Stimulated activated CD8-positive, alpha-beta memory T cell treated with anti-CD3 and anti-CD28 coated beads, Interleukin-7, amount 100 ng/mL, for 24 hours (primary cell): ENCODE measurements at places on chromosomes 1 and 21.
A peak's percentile ranks its signal among the peaks of the same experiment; 100 is the strongest.

GRCh38 chr1:21875621-21876063 lies 61.5 kb downstream of the HSPG2 start:
- DNase-seq: no peak

DNA sequence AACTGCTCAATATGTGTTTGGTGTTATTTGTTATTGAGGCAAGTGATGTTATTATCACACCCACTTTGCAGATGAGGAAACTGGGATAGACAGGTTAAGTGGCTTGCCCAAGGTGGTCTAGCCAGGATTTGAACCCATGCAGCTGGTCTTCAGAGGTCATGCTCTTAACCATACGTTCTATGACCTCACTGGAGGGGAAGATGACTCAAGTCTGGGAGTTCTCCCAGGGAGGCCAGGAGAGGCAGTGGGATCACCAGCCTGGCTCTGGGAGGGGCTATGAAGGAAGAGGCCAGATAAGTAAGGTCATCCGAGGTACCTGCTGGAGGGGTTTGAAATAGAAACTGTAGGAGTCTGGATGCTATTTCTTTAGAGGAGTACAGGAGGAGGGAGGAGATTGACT lies 95.3 kb downstream of the NAV1 start:
- no peak for DNase-seq

DNA sequence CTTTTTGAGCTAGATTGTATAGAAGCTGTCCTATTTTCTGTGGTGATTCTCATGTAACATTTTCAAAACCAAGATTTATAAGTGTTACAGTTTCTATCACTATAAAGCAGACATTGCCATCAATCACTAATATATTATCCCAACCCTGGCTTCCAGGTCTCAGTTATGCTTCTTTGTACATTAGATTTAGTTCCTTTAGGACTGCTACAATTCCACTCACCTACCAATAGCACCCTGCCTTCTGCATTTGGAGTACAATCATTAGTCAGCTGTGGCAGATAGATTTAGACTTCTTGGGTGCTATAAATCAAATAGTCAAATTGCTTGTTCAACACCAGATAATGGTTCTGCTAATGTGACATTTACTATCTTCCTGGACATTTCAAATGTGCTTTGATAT lies 281.6 kb downstream of the BRINP3 start:
- DNase-seq: no peak

DNA sequence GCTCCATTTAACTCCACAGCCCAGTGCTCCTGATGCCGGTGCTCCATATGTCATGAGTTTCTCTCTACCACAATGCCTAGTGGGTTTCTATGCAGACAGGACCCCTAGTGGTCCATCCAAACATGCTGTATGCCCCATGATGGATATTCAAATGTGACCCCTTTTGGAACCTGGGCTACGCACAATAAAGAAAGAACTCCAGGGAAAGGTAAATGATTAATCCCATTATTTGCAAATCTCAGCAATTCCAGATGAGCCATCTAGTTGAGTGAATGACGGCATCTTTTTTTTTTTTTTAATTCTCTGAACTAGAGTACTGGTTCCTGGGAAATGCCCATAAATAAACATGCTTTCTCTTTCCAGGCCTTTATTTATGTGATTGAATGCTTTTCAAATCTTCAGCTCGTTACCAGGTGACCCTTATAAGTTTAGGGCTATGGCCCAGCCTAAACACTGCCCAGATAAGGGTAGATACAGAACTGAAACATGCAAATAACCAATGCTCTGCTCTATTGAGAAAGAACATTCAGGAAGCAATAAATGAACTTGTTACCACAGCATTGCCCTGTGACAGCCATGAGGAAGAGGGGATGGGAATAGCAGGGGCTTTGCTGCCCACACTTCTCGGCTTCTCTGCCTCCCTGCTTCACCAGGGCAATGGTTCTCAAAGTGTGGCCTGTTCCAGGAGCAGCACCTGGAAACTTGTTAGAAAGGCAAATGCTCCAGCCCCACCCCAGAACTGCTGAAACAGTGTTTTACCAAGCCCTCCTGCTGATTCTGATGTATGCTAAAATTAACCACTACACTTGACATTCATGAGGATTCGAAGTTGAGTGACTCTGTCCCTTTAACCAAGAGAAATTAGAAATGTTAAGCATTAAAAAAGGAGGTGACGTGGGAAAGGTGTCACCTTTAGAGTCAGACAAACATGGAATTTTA lies 151.7 kb downstream of the SEC16B start:
- no peak for DNase-seq

GRCh38 chr1:38026592-38027200 lies 14.2 kb downstream of the UTP11 start:
- DNase-seq: no peak

DNA sequence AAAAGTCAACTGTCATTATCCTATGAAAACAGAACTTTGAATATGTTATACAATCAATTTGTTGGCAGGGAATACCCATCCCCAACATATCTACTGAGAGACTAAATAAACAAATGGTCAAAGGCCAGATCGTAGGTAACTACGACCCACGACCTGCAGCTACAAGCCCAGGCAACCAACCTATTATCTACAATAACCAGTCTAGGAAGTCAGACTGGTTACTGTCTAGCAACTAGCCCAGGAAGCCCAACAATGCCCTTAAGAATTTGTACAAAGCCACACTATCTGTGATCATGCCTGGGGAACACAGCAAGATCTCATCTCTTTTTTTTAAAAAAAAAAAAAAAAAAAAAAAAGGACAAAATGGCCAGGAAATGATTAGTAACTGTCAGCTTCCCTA lies 58.7 kb downstream of the SMYD3 start:
- no peak for DNase-seq

DNA sequence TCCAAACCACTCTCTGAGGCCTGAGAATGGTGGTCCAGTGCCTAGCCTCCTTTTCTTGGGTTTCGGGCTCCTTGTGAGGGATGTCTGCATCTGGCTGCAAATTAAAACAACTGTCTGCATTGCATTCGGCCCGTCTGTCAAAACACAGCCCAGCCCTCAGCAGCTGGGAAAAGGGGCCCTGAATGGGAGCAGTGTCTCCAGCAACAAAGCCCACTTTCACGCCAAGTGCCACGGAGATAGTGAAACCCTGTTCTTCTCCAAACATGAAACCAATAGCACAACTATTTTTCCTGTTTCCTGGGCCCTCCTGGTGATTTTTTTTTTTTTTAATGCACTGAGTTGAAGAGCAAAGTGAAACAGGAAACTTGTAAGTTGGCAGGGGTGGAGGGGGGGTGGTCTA lies 138.4 kb downstream of the PLXNA2 start:
- no peak for DNase-seq

- no peak for DNase-seq
Measured at GRCh38 chr1:222953585-222953984, 138.7 kb downstream of the DISP1 start.

- DNase-seq: no peak
Measured at GRCh38 chr1:16727190-16728111, 12.9 kb upstream of the RNU1-4 start.

DNA sequence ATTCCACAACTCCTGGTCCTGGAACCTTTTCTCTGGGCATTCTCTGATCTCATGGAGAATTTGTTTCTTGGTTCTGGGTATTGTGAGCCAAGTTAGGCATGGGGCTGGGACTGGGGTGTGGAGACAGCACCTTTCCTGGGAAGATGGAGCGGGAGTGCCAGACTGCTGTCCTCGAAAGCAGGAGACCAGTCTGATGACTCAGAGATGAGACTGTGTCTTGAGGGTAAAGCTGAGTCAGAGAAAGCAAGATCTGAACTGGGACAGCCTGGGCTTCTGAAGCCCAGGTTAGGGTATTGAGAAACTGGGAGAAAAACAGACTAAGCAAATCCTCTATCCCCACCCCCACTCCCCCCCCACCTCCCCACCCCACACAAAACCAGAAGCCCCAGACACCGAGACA lies 2.2 kb upstream of the KANK4 start:
- no peak for DNase-seq

GRCh38 chr21:45975020-45975666 lies 6.4 kb upstream of the COL6A1 start:
- DNase-seq: no peak

GRCh38 chr1:154999571-155000410 lies 2.8 kb upstream of the ZBTB7B start:
- no peak for DNase-seq

- DNase-seq: no peak
Measured at GRCh38 chr1:114607223-114607622, 25.8 kb upstream of the BCAS2 start.

DNA sequence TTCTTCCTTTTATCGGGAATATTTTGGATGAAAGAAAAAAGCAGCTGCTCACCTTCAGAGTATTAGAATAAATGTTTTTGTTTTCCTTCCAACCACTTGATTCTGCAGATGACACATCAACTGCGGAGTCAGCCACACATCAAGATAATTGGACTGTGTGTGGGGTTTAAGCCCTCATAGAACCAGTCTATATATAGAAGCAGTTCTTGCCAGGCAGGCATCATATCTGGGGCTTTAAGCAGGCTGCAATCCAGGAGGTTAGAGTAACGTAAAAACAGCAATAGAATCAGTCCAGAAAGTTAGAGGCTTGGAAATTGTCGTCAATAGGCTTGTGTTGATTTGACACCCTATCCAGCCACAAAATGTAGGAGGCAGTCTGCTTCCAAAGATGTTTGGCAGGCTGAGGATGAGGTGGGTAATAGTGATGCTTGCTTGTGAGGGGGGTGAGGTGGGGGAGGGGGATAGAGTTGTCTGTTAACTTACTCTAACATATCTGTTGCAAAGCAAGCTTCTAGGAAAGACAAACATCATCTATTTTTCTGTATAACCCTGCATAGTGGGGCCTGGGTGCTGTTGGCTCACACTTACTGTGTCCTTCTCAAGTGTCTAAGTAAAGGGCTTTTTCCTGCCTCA lies 64.8 kb downstream of the PEX14 start:
- DNase-seq: no peak

- DNase-seq: no peak
Measured at GRCh38 chr1:71667216-71667615, 586.4 kb upstream of the ZRANB2 start.

DNA sequence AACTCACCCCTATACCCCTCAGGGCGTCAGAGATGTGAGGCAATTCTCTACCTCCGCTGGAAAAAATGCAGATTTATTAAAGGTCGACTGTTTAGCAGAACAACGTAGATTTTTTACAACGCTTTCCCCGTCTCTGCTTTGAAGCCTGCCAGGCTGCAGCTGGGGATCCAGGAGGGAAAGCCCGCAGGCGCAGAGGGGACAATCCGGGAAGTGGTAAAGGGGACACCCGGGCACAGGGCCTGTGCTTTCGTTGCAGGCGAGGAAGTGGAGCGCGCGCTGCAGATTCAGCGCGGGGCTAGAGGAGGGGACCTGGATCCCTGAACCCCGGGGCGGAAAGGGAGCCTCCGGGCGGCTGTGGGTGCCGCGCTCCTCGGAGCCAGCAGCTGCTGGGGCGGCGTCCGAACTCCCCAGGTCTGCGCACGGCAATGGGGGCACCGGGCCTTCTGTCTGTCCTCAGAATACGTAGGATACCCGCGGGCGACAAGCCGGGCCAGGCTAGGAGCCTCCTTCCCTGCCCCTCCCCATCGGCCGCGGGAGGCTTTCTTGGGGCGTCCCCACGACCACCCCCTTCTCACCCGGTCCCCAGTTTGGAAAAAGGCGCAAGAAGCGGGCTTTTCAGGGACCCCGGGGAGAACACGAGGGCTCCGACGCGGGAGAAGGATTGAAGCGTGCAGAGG lies 5.5 kb downstream of the SIM2 start:
- no peak for DNase-seq

GRCh38 chr1:177181631-177182291 lies 11.0 kb downstream of the BRINP2 start:
- peak; percentile 5 for DNase-seq

DNA sequence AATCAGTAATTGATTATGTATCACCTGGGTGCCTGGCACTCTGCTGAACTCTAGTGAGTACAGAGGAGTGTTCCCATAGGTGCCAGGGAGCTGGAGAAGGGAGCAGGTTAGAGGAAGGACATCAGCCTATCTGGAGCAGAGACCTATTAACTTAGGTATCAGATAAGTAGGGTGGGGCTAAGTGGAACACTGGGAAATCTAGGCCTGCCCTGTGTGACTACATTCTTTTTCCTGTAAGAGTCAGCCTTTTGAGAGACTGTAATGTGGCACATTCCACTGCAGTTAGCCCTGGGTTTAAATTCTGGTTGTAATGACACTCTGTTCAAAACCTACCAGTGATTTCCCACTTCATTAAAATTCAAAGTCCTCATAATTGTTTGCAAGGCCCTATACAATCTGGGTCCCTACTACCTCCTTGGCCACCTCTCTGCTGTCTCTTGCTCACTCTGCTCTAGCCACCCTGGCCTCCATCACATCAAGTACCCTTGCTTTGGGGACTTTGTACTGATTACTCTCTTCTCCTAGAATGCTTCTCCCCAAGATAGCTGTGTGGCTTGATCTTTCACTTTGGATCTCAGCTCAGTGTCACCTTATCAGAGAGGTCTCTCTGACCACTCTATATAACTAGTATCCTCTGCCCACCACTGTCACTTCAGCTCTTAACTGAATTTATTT lies 12.9 kb downstream of the STX12 start:
- no peak for DNase-seq
